CD4-positive, alpha-beta T cell treated with Interleukin-12 subunit alpha and Interleukin-12 subunit beta, for 1 hour (primary cell): ENCODE measurements at places on chromosomes 12 and 14.

- no peak for DNase-seq
These were observed 31.9 kb downstream of the KCTD10 start for GRCh38 chr12:109445191-109445609.

DNA sequence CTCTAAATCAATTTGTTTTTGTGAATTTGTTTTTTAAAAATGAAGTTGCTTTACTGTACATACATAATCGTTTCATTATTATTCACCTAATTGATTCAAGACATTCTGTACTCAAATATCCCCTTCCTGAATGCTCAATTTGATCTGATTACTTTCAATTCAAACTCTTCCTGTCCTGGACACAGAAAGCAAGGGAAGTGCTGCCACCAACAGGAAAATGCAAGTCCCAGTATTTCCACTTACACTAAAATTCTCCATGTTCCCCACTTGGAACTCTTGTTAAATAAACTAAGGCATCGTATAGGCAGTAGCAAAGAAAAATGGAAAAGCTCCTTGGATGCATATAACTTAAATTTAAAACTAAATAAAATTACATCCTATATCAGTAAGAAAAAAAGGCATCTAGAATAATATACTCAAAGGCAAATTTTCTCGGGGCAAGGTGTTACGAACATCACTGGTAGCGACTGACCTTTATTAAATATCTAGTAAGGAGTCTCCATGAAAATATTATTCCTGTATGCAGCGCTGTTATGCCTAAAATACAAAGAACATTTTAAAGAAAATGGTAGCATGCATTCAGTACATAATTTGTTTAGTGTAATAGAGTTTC, 72.0 kb upstream of the DBX2 start:
- no peak for DNase-seq

- DNase-seq, result no peak
These were observed 87.1 kb downstream of the SSPN start for GRCh38 chr12:26282339-26282940.

DNA sequence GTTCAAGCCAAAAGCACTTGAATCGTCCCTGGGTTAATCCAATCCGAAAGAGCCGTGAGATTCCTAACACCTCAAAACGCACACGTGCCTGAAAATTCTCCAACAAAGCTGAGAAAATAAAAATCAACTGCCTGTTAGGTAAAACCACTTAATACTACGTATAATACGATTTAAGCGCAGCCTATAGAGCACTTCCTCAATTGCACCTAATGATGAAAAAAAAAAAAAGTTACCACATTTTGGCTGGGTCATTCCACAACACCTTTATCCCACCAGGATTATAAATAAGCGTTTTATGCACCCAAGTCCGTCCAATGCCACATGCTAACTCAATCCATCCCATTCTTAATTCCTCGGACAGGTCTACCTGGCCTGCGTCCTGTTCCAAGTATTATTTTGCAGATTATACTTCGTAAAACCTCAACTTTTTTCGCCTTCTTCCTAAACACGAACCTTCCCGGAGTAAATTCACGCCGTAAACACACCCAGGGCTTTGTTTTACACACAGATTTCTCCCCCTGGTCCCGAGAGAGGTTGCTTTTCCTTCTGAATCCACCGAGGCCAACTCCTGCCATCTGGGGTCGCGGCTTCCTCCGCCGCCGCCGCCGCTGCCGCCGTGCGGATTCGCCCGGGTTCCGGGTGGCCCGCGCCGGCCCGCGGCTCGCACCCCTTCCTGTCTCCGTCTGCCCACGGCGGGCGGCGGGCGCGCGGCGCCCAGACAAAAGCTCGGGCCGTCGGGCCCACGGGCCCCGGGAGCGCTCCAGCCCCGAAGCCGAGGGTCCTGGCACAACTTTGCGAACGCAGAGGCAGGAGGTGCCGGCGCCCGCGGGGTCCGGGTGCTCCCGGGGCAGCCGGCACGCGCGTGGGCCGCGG, 66.2 kb downstream of the RNF34 start:
- DNase-seq, result peak; percentile 49
